Glutamatergic neuron (in vitro differentiated cells): ENCODE measurements at places on chromosomes 6 and 20. TPM values are rescaled to one million over a fixed set of nuclear protein-coding genes. Genes with fewer than 3 reads are reported as not detected.
A peak's percentile ranks its signal among the peaks of the same experiment; 100 is the strongest.

GRCh38 chr20:51387125-51387875 lies 155.2 kb downstream of the NFATC2 start:
- H3K4me1 ChIP-seq = no peaks in the 10 kb centered on the region
- H3K36me3 ChIP-seq = no peaks in the 10 kb centered on the region
- DNase-seq = no peak

- H3K4me3 ChIP-seq = no peak overlapping the region
- H3K36me3 ChIP-seq = no peaks in the 10 kb centered on the region
- no peaks in the 10 kb centered on the region for H3K4me1 ChIP-seq
- DNase-seq = no peak
- H3K27ac ChIP-seq = no peak overlapping the region
Measured at GRCh38 chr20:51484831-51485230, 57.7 kb downstream of the NFATC2 start.

Gene MCCD1
- total RNA-seq = not detected

DNA sequence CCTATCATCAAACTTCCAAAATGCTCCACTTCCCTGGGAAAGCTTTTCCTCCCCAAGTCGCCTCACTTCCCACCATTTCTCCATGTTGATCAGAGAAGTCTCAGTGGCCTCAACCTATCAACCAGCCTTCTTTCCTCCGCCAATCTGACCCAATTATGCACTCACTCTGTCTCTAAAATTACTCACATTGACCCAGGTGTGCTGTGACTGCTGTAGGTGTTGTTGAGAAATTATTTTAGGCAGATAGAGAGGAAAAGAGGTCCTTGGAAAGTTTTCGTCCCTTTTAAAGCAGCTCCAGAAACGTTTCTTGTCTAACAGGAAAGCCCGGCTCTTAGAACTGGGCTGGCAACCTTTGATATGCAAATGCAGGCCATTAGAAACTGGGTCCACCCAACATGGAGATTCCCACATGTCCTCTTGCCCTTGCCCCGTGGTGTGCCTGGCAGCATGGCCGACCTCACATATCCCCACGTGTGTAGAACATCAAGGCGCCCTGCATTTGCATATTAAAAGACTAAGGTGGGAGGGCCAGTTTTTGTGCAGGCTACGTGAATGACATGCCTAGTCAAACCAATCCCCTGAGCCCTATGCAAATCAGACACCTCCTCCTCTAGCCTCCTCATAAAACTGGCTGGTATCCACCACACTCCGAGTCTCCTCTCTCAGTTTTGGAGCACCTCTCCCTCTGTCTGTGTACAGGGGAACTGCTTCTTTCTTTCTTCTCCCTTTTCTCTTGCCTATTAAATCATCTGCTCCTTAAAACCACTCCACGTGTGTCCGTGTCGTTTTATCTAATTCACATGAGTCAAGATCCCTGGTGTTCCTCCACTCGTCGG lies 12.9 kb downstream of the IPCEF1 start:
- peak overlapping the region; percentile 41 for H3K4me3 ChIP-seq
- H3K4me1 ChIP-seq = peaks cover 3% of the 10 kb centered on the region
- peak; percentile 13 for DNase-seq
- no peaks in the 10 kb centered on the region for H3K36me3 ChIP-seq
- no peak overlapping the region for H3K27ac ChIP-seq

- no peaks in the 10 kb centered on the region for H3K36me3 ChIP-seq
- no peak for DNase-seq
- peaks cover 21% of the 10 kb centered on the region for H3K27me3 ChIP-seq
- H3K4me1 ChIP-seq = peaks cover 41% of the 10 kb centered on the region
Measured at GRCh38 chr20:46159101-46159897, 41.2 kb downstream of the CD40 start.

DNA sequence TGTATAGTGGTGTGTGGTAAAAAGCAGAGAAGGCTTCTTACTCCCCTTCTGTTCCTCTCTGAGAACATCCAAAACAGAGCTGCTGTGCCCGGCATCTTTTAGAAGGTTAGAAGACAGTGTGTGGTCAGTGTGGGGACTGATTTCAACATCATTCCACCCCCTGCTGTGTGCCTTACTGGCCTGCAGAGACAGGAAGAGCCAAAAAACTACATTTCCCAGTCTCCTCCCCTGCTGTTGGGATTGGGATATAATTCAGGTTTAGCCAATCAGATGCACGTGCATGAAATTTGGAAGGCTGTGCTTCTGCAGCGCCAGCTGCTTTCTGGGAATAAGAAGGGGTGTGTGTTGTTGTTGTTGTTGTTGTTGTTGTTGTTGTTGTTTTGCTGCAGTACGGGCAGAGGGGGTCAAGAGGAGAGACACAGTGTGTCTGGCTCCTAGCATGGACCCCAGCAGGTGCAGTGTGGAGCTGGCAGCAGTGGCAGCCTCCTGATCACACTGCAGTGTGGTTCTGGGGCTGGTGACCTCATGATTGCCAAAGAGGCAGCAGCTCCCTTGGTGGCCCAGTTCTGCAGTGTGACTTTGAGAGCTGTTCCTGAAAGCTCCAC lies 74.7 kb downstream of the MRPL14 start:
- DNase-seq = no peak
- H3K36me3 ChIP-seq = no peaks in the 10 kb centered on the region
- H3K4me1 ChIP-seq = peaks cover 5% of the 10 kb centered on the region
- no peak overlapping the region for H3K27ac ChIP-seq
- H3K4me3 ChIP-seq = peak overlapping the region; percentile 20
- peaks cover 9% of the 10 kb centered on the region for H3K27me3 ChIP-seq

DNA sequence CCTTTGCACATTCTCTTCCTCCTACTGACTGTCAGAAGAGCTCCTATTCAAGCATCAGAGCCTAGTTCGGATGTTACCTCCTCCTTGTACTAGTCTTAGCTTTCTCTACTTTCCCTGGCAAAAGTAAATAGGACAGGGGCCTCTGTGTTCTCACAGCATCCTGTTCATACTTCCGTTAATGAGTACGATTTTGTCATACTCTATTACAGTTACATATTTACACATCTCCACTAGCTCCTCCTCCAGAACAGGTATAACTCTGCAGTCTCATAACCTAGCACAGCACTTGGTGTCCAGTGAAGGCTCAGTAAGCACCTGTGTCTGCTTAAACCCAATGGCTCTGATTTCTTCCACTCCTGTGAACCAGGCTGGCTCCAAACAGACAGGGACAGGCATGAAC lies 7.0 kb downstream of the ELMO2 start:
- H3K4me1 ChIP-seq = peaks cover 15% of the 10 kb centered on the region
- no peaks in the 10 kb centered on the region for H3K27me3 ChIP-seq
- no peak overlapping the region for H3K27ac ChIP-seq

- DNase-seq = no peak
- no peak overlapping the region for H3K4me3 ChIP-seq
- H3K36me3 ChIP-seq = peaks cover 92% of the 10 kb centered on the region
- no peaks in the 10 kb centered on the region for H3K27me3 ChIP-seq
- H3K27ac ChIP-seq = no peak overlapping the region
Measured at GRCh38 chr6:27452496-27452897, 20.4 kb downstream of the ZNF184 start.
